Colonic mucosa (tissue), 4 donors: ENCODE measurements at places on chromosomes 1 and 21. TPM values are rescaled to one million over a fixed set of nuclear protein-coding genes. Genes with fewer than 3 reads are reported as not detected.

The CDKN2C gene
- 8.1 TPM for total RNA-seq

The FCER1A gene
- 1.5 TPM for total RNA-seq

The LGALS8 gene
- 33.5 TPM for total RNA-seq

The KCNN3 gene
- total RNA-seq: 2.5 TPM

The KLF17 gene
- not detected for total RNA-seq

The LRRC38 gene
- not detected for total RNA-seq

The DIO1 gene
- not detected for total RNA-seq

The CSTB gene
- total RNA-seq: 86.6 TPM

- DNase-seq: no peak
- H3K4me1 ChIP-seq: no peaks in the 10 kb centered on the region
- H3K36me3 ChIP-seq: no peaks in the 10 kb centered on the region
- no peaks in the 10 kb centered on the region for H3K27me3 ChIP-seq
- H3K27ac ChIP-seq: no peak overlapping the region
Observed at GRCh38 chr1:78682496-78682895, 32.9 kb downstream of the IFI44 start.

GRCh38 chr1:174232761-174233160, 73.4 kb downstream of the RABGAP1L start:
- H3K27me3 ChIP-seq: no peaks in the 10 kb centered on the region
- H3K36me3 ChIP-seq: no peaks in the 10 kb centered on the region
- H3K4me3 ChIP-seq: no peak overlapping the region
- no peak for DNase-seq
- no peaks in the 10 kb centered on the region for H3K4me1 ChIP-seq
- H3K27ac ChIP-seq: no peak overlapping the region

DNA sequence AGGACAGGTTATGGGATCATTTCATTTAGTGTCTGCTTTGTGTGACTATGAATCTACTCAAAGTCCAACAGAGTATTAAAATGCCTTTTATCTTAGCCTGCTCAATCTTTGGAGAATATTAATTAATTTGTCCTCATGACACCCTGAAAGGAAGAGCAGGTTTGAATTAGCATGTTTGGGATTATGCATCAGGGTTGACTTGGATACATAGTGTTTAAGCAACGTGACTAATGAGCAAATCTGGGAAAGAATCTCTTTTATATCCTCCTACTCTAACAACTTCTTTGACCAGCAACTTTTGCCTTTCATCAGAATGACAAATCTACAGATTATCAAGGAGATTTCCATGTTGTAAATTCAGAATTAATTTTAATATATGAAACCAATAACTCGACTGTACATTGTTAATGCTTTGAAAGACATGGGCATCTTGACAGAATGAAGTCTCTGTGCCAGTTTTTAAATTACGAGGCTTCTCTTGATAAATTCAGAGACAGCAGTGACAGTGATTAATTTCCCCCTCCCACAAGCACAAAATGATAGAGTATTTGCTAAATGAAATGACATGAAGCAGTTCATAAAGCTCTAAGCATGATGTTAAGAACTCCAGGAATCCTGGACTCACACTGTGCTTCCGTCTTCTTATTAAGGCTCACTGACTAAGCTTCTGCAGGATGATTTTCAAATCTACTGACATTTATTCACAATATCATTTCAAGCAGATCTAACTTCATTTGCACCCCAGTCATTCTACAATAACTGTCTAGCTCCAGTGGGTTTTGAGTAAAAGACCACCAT, 156.5 kb downstream of the PCNX2 start:
- H3K27ac ChIP-seq: no peak overlapping the region
- DNase-seq: no peak
- no peaks in the 10 kb centered on the region for H3K27me3 ChIP-seq
- no peaks in the 10 kb centered on the region for H3K4me1 ChIP-seq

DNA sequence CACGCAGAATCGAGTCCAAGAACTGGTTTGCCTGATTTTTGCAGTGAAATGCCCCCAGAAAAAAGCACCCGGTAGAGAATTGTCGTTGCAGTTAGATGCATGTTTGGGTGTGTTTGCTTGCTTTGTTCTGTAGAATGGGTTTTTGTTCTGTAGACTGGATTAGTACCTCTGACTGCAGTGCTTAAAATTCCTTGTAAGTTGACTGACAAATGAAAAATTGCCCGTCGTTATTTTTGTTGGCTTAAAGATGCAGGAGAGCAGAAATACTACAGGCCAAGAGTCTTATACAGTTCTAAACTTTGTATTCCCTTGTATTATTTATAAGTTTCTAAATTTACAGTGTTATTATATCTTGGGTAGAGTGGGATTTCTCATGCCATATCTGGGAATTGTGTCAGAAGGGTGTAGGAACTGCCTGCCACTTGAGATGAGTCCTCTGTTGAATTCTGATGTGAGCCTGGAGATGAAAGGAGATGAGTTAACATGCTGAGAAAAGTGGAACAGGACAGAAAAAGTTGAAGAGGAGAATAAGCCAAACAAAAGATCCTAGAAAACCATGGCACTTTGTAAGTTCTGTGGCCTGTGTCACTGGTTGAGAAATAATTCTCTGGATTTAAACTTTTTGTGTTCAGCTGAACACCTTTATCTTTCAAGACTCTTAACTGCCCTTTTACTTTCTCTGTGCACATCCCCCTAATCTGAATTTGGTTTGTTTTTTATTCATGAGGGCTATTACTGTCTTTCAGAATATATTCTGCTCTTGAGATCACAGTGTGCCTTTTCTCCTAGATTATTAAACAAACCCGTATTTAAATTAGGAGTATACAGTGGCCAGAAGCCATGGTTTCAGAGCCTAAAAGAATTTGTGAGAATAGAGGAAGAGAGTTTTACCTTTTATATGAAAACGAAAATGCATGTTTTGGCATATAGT, 1.4 kb downstream of the DESI2 start:
- H3K27me3 ChIP-seq: no peaks in the 10 kb centered on the region
- H3K27ac ChIP-seq: peak overlapping the region; percentile 88
- DNase-seq: no peak
- H3K36me3 ChIP-seq: no peaks in the 10 kb centered on the region
- H3K4me1 ChIP-seq: peaks cover 7% of the 10 kb centered on the region
- H3K4me3 ChIP-seq: peak overlapping the region; percentile 92

DNA sequence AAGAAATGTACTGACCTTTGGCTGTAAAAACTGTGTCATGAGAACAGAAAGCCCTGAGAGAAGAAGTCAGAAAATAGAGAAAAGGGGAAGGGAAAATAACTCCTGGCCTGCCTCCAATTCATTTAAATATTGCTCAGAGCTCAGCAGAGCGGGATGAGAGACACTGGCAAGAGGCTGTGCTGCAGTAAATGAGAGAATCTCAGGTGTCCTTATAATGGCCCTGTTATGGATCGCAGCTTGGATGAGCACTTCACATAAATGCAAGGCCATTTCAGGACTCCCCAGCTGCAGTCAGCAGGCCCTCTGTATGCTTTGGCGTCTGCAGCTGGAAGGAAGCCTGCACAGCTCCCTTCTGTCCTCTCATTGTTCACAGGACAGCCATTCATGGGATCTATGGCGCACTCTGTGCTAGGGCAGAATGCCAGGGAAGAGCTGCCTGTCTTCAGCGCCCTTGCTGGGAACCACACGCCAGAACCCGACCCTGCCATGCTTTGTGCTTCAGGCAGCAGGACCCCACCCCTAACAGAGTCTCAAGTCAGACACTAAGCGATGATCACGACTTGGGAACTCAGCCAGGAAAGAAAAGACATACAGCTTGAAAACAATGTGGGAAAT, 20.7 kb upstream of the ABCB10 start:
- no peaks in the 10 kb centered on the region for H3K4me1 ChIP-seq
- no peak for DNase-seq
- H3K27ac ChIP-seq: peak overlapping the region; percentile 3
- no peaks in the 10 kb centered on the region for H3K36me3 ChIP-seq

- no peaks in the 10 kb centered on the region for H3K27me3 ChIP-seq
- H3K36me3 ChIP-seq: no peaks in the 10 kb centered on the region
- peaks cover 4% of the 10 kb centered on the region for H3K4me1 ChIP-seq
- H3K4me3 ChIP-seq: no peak overlapping the region
Observed at GRCh38 chr21:38780879-38781278, 24.9 kb upstream of the ETS2 start.

DNA sequence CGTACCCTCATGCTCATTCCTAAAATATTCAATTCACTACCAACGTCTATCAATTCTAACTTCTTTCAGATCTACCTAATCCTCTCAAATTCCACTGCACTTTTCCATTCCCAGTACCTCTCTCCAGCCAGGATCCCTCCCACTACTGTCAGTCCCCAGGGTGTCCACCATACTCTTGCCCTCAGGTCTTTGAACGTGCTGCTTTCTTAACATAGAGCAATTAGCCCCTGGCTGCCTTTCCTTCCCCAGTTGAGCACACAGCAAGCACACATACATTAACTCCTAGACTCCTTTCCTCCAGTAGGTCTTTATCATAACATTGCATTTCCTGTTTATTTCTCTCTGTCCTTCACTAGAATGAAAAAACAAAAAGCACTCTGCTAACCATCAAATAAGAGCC, 126.7 kb downstream of the NTNG1 start:
- H3K36me3 ChIP-seq: no peaks in the 10 kb centered on the region
- H3K4me3 ChIP-seq: no peak overlapping the region
- H3K4me1 ChIP-seq: no peaks in the 10 kb centered on the region
- H3K27me3 ChIP-seq: no peaks in the 10 kb centered on the region
- DNase-seq: no peak
